ENCODE measurements at places on chromosomes 1 and 21.

DNA sequence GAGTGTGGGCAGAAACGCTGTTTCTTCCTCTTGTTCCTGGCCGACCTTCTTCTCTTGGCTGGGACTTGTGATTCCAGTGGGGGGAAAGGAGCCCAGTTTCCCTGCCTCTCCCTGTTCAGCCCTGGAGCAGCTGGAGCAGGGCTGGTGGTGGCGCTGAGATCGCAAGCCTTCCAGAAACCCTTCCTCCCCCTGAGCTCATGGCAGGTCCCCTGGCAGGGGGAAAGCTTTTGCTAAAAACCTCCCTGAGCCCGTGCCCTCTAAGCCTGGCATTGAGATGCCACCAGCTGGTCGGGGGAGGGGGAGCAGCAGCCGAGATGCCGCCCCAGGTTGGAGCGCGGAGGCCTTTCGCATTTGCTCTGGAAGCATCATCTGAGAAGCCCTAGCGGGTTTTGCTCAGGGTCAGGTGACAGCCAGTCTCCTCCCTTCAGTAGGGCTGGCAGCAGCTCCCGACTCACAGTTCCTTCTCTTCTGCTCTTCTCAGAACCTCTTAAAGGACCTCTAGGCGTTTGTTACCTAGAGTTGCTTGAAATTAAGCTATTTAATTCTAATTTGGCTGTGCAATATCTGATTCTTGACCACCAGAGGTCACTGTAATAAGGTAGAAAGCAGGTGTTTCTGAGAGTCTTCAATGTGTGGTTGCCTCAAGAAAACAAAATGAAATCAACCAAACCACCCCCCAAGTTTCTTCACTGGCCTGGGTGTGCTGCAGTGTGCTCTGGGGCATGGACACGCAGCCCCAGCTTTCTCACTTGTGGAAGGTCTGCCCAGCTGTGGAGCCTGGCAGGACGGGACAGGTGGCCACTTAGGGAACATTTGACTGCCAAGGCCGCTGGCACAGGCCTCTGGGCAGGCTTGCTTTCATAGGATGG is 257.3 kb downstream of the CAMTA1 start:
- DNase-seq: no peak

DNA sequence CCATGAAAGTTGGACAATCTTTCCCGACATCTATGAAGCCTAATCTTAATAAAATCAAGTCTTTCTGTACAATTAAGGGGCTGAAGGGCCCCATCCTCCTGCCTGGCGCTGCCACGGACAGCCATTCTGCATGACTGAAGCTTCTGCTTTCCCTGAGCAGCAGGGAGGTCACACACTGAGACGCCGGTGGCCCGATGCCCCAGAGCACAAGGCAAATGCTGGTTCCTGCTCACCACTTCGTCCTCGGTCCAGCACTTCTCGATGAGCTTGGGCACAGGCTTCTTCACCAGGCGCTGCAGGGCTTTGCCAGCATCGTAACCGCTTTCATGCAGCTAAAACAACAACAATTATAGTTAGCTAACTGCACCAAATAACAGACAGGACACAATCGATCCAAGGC is 147.8 kb downstream of the SLC45A1 start:
- no peak for DNase-seq

GRCh38 chr1:157115429-157115838 is 15.8 kb upstream of the ETV3L start:
- DNase-seq: no peak

DNA sequence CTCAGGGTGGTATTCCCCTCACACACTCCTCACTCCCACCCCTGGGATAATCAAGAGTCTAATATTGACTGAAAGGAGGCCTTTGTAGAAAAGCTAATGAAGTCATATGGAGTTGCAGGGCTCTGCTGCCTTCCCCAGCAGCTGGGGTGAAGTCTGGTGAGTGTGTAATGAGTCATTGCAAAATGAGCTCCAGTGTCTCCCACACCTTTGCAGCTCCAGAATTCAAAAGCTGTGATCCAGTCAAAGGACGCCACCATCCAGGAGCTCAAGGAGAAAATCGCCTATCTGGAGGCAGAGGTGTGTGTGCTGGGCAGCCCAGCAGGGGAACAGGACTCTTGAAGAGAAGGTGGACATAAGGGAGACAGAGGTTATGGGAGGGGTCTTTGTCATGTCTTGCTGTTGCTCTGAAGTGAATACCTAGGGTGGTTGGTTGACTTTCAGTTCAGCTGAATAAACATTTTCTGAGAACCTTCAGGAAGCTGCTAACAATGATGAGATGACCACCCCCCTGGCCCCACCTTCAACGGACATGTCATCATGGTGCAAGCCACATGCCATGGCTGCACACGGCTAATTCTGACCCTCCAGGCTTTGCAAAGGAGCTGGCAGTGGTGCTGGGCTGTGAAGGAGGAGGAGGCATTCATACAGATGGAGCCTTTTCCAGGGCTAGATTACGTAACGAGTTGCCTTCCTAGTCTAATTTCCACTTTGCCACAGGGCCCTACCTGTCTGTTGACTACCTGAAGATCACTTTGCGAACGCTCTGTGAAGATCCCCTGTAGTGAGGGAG is 32.2 kb upstream of the SNX27 start:
- no peak for DNase-seq

DNA sequence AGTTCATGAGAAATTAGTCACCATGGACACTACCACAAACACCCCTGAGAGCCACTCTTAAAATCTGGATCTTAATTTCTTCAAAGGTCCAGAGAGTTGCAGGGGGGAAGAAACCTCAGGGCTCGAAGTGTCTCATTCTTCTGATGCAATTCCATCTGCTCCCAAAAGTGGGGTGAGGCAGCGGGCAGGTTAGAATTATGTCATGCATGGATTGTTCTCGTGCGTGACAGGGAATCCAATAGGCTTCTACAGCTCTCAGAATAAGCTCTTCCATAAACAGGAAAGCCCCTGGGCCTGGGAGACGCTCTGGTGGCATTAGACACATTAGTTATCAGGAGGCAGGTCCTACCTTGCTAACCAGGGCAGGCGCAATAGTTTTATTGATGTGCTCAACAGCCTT is 8.4 kb downstream of the ENO1 start:
- DNase-seq: no peak

Measured in stimulated activated CD4-positive, alpha-beta T cell treated with anti-CD3 and anti-CD28 coated beads, Interleukin-1b, Interleukin-23, amount 100 ng/mL, for 1 hour (primary cell).